CD4-positive, alpha-beta T cell treated with Interleukin-6 at 100 ng/mL for 8 hours (primary cell): ENCODE measurements at places on chromosomes 11 and 22.

GRCh38 chr11:64343767-64344559, 4.0 kb downstream of the CCDC88B start:
- no peak for DNase-seq

GRCh38 chr22:47626428-47627390, 864.3 kb downstream of the TBC1D22A start:
- DNase-seq, result no peak

- DNase-seq, result no peak
Observed at GRCh38 chr11:36165621-36166397, 123.4 kb downstream of the COMMD9 start.

DNA sequence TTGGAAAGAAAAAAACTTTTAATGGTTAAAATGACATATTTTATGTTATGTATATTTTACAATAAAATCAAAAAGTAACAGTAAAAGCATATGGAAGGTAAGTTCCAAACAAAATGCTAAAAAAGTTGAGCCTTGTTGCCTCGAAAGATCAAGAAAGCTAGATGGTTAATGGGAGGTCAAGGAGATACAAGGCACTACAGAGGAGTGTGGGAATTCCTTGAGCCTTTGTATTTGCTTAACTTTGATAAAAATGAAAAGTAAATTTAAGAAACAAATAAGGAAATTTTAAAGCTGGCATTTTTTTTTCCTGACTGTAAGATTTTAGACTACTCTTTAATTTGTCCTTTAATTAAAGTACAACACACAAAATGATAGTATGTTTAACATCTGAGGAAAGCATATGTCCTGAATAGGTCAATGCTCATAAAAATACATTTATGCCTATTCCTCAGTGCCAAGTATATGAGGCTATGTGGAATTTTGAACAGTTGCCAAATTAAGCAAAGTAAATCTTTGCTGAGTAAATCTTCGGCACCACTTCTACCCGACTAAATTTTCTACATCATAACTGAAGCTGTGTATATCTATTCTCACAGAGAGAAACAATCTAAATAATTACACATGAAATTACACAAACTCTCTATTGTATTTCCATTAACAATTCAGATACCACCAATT, 108.8 kb downstream of the TTC28 start:
- no peak for DNase-seq
